ENCODE measurements at places on chromosomes 5 and 9.

- no peak for DNase-seq
Observed at GRCh38 chr5:86170194-86170593, 447.5 kb upstream of the COX7C start.

GRCh38 chr9:69936427-69936826 lies 107.2 kb upstream of the MAMDC2 start:
- DNase-seq: no peak

DNA sequence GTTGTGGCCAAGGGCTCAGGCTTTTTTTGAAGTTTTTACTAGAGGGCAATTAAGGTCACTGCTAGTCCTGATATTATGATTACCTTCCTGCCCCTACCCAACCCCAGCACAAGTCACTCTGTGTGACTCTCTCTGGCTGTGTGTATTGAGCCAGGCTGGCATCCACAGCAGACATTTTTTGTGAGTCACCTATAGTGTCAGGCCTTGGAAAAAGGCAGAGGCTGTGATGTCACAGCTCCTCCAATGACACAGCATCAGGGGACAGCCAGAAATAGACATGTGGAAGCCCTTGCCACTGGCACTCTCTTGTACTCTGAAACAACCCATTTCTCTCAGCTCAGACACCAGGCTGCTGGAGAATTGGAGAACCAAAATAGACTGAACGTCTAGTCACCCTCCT lies 145.4 kb downstream of the NMUR2 start:
- DNase-seq: no peak

DNA sequence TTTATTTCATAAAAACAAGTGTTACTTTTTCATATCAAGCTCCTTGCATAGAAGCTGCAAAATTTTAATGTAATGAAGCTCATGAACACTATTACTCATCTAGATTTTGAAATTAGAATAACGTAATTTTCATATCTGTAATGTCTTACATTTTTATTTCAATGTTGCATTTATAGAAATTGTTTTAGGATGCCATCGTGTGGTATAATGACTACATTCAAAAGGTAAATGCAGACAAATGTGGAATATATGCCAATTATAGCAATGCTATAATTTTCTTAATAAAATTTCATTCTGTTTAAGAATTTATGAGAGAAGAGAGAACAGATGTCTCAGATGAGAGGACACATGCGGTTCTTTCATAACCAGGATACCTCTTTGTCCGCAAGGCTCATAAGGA lies 230.2 kb downstream of the TMEM232 start:
- no peak for DNase-seq

- DNase-seq: no peak
Observed at GRCh38 chr5:38755181-38755580, 90.6 kb upstream of the OSMR start.

DNA sequence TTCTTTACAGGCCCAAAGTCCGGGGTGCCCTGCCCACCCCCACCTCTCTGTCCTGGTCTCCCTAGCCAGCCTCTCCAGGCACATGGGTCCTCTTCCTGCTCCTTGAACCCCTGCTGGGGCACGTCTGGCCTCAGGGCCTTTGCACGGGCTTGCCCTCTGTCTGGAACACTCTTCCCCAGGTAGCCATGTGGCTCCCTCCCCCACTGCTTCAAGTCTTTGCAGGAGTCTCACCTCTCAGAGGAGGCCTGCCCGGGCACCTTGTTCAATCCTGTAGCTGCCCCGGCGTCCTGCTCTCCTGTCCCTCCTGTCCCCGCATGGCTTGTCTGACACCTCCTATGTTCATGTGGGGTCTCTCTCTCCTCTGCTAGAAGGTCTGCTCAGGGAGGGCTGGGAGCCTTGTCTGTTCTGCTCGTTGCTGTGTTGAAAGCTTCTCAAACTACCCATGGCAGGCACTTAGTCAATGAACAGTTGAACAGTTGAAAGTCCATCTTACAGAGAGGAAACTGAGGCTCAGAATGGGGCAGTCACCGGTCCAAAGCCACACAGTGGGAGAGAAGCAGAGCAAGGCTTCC lies 241.4 kb downstream of the PBX3 start:
- no peak for DNase-seq

GRCh38 chr5:74652576-74652975 lies 12.0 kb upstream of the ENC1 start:
- DNase-seq: no peak

- DNase-seq: no peak
Observed at GRCh38 chr9:78296201-78296892, 578 bp upstream of the PSAT1 start.

DNA sequence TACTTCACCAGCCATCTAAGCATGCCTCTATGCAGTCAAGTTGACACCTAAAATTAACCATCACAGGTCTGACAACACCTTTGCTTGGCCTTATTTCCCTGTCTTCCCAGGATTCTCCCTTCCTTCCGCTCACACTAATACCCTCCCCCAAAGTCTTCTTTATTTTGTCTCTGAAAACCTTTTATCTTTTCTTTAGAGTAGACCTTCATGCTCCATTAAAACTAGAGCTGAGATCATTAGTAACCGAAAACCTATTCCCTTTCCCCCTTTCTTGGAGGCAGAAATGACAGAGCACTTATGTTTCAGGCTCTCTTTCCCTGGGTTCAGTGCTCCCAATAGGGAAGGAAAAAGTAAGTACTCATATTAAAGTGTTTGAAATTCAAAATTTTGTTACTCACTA lies 423.8 kb downstream of the YTHDC2 start:
- no peak for DNase-seq

GRCh38 chr5:154518438-154518867 lies 40.4 kb upstream of the HAND1 start:
- DNase-seq: no peak

GRCh38 chr5:94375801-94376200 lies 242.6 kb downstream of the KIAA0825 start:
- no peak for DNase-seq

DNA sequence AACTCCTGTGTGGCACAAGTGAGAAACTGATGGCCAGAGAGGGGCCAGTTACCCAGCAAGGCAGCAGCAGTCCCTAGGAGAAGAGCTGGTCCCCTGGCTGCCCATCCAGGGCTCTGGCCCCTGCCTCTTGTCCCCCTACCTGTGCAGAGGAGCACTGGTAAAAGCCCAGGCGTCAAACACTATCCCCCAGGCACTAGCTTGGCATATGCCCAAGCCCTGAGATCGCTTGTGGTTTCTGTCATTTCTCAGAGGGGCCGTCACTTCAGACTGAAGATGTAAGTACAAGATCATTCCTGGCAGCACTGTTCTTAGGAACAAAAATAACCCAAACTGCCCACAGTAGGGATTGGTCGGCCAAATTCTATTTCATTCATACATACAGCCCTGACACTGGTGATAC lies 53.9 kb downstream of the COL15A1 start:
- DNase-seq: no peak

DNA sequence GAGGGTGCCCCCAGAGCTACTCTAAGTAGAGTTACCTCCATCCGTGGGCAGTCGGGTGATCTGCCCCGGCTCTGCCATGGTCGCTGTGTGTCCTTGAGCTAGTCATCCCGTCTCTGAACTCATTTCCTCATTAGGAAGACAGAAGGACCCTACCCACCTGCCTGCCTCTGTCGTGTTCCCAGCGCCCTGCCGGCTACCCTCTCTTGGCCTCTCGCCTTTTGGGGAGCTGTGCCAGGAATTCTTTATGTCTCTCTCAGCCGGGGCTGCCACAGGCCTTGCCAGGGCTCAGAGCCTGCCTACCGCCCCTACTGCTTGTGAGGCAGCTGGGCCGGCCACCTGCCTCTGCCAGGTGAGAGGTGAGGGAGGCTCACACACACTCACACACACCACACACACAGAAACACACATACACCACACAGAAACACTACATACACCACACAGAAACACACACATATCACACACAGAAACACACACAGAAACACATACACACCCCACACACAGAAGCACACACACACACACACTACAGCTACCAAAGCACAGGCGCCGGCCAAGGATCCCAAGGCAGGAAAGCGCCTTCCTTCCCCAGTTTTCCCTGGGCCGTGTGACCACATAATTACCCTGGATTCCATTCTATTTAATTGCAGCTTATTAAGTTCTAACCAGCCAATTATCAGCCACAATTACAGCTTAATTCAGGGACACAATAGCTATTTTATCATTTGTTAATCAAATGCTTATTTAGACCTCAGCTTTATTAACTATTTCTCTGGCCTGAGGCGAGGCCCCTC lies 41.7 kb downstream of the UNC5A start:
- no peak for DNase-seq
